HT-29 (cell line): ENCODE measurements at places on chromosomes 7 and 10. TPM values are rescaled to one million over a fixed set of nuclear protein-coding genes. Genes with fewer than 3 reads are reported as not detected.

Gene ASB15
- not detected in 2 replicates for total RNA-seq

Gene GIMAP1
- total RNA-seq = not detected in 2 replicates

Gene CABCOCO1
- not detected in 2 replicates for total RNA-seq

Gene NPY
- total RNA-seq = not detected in 2 replicates

Gene GAD2
- total RNA-seq = not detected in 2 replicates

Gene SPDYE1
- not detected in 2 replicates for total RNA-seq

Gene C10orf105
- 0.20 TPM in 1 of 2 replicates, not detected in the other for total RNA-seq

Gene CFAP58
- 0.03 TPM in 1 of 2 replicates, not detected in the other for total RNA-seq

Gene IKZF1
- not detected in 2 replicates for total RNA-seq

Gene PHKG1
- total RNA-seq = 1.5 and 1.7 TPM in 2 replicates

Gene DRGX
- total RNA-seq = not detected in 2 replicates

Gene BPGM
- total RNA-seq = 7.1 and 8.0 TPM in 2 replicates

Gene PNLIPRP3
- not detected in 2 replicates for total RNA-seq

Gene SPDYE16
- total RNA-seq = 0.15 and 0.63 TPM in 2 replicates

Gene TLX1
- total RNA-seq = not detected in 2 replicates

Gene MTG1
- 44.3 and 56.9 TPM in 2 replicates for total RNA-seq

Gene TCF7L2
- 13.8 and 16.5 TPM in 2 replicates for total RNA-seq

Gene ENO4
- 0.13 TPM in 1 of 2 replicates, not detected in the other for total RNA-seq

Gene TUBB8
- not detected in 2 replicates for total RNA-seq

Gene LMBR1
- total RNA-seq = 131 and 151 TPM in 2 replicates
